ENCODE measurements at places on chromosomes 1 and 21. TPM values are rescaled to one million over a fixed set of nuclear protein-coding genes. Genes with fewer than 3 reads are reported as not detected.

The ATF6 gene
- 26.4 TPM for total RNA-seq

The SAMSN1 gene
- total RNA-seq = not detected

The SELP gene
- not detected for total RNA-seq

The PTGER3 gene
- 1.1 TPM for total RNA-seq

The PPIAL4G gene
- total RNA-seq = not detected

The HFM1 gene
- total RNA-seq = 0.53 TPM

The TBX15 gene
- 0.07 TPM for total RNA-seq

The ADORA1 gene
- total RNA-seq = 5.7 TPM

The SERPINC1 gene
- total RNA-seq = not detected

The COG2 gene
- 27.1 TPM for total RNA-seq

- no peak overlapping the region for H3K4me3 ChIP-seq
- peaks cover 12% of the 10 kb centered on the region for H3K4me1 ChIP-seq
- no peaks in the 10 kb centered on the region for H3K36me3 ChIP-seq
- peak overlapping the region; percentile 57 for H3K27ac ChIP-seq
- H3K27me3 ChIP-seq = no peaks in the 10 kb centered on the region
- peak; percentile 59 for DNase-seq
Observed at GRCh38 chr1:41758500-41758899, 160.2 kb downstream of the HIVEP3 start.

DNA sequence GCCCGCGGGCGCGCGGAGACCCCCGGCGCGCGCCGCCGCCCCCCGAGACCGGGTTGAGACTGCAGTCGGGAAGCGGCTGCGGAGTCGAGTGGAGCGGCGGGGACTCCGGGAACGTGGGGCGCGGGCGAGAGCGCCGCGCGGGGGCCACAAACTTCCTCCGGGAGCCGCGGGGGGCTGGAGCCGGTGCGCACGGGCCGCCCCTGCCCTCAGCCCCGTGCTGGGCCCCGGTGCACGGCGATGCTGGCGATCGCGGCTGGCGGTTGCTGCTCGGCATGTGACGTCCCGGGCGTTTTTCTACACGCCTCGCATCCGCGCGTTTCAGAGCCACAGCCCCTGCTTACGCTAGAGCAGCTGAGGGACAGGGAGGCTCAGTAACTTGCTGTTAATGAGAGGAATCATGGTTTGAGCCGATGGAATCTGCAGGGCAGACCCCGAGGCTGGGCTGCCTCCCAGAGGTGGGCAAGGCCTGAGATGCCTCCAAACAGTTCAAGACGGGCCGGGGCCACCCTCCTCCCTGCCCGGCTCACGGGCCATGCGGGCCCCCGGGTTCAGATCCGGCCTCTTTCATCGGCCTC lies 520 bp downstream of the TMEM201 start:
- no peaks in the 10 kb centered on the region for H3K27me3 ChIP-seq
- H3K4me3 ChIP-seq = peak overlapping the region; percentile 65
- no peak overlapping the region for H3K27ac ChIP-seq
- DNase-seq = peak; percentile 20

- H3K36me3 ChIP-seq = no peaks in the 10 kb centered on the region
- DNase-seq = no peak
- no peak overlapping the region for H3K27ac ChIP-seq
- no peak overlapping the region for H3K4me3 ChIP-seq
Observed at GRCh38 chr21:45699251-45699942, 55.9 kb downstream of the PCBP3 start.

GRCh38 chr1:156692441-156692924 lies 12.9 kb downstream of the CRABP2 start:
- H3K4me3 ChIP-seq = no peak overlapping the region
- no peak overlapping the region for H3K27ac ChIP-seq
- no peak for DNase-seq
- H3K36me3 ChIP-seq = no peaks in the 10 kb centered on the region
- peaks cover 29% of the 10 kb centered on the region for H3K4me1 ChIP-seq
- peaks cover 2% of the 10 kb centered on the region for H3K27me3 ChIP-seq

- no peak overlapping the region for H3K27ac ChIP-seq
- no peak overlapping the region for H3K4me3 ChIP-seq
- H3K36me3 ChIP-seq = no peaks in the 10 kb centered on the region
- H3K4me1 ChIP-seq = peaks cover 2% of the 10 kb centered on the region
Observed at GRCh38 chr1:205458777-205459566, 3.1 kb upstream of the BLACAT1 start.

- peaks cover 28% of the 10 kb centered on the region for H3K4me1 ChIP-seq
- DNase-seq = no peak
- no peaks in the 10 kb centered on the region for H3K27me3 ChIP-seq
- no peaks in the 10 kb centered on the region for H3K36me3 ChIP-seq
- no peak overlapping the region for H3K27ac ChIP-seq
Observed at GRCh38 chr1:51669816-51670215, 52.9 kb downstream of the OSBPL9 start.

GRCh38 chr21:14952916-14953315 lies 111.9 kb downstream of the NRIP1 start:
- peaks cover 10% of the 10 kb centered on the region for H3K4me1 ChIP-seq
- no peak overlapping the region for H3K27ac ChIP-seq

- H3K4me1 ChIP-seq = peaks cover 30% of the 10 kb centered on the region
- H3K4me3 ChIP-seq = no peak overlapping the region
Observed at GRCh38 chr1:158037866-158038359, 44.5 kb downstream of the KIRREL1 start.

- H3K4me3 ChIP-seq = peak overlapping the region; percentile 2
- peaks cover 26% of the 10 kb centered on the region for H3K4me1 ChIP-seq
- no peaks in the 10 kb centered on the region for H3K36me3 ChIP-seq
- peak; percentile 81 for DNase-seq
Observed at GRCh38 chr1:43373066-43373940, 5.5 kb upstream of the ELOVL1 start.

DNA sequence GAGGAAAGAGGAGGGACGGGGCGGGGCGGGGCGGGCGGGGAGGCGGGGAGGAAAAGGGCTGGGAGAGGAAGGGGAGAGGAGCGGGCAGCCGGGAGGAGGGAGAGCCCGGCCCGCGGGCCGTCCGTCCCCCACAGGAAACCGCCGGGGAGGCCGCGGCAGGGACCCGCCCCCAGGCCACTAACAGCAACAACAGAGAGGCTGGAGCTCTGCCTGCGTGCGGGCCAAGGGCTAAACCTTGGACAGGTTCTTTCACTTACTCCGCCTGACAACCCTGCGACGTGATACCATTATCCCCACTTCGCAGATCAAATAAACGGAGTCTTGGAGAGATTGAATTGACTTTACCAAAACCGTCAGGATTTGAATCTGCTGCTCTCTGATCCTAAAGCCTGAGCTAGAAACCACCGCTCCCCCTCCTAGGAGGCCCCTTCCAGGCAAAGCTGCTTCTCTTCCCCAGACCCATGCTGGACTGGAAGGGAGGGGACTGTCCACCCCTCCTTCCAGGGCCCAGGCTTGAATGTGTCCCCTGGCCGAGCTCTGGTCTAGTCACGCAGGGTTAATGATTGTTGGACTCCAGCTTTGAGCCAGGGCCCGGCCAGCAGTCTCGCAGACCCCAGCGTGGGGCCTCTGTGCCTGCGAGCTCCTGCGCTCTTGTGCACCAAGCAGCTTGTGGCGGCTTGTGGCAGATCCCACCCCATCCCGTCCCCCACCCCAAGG lies at the start of gene EVA1B:
Gene EVA1B, minus strand, starts transcription at position 10 of the 717 bp plus-strand sequence. CDS start 608 bp downstream, outside the sequence.
- peak within 1 kb of the TSS; percentile 73 for H3K4me3 ChIP-seq
- H3K27me3 ChIP-seq = no peaks in the 10 kb centered on the region

GRCh38 chr1:246159279-246160227 lies 347.5 kb downstream of the SMYD3 start:
- no peaks in the 10 kb centered on the region for H3K27me3 ChIP-seq
- no peaks in the 10 kb centered on the region for H3K36me3 ChIP-seq
- H3K27ac ChIP-seq = no peak overlapping the region
- no peak for DNase-seq

GRCh38 chr1:55720261-55720660 lies 505.1 kb upstream of the USP24 start:
- no peak overlapping the region for H3K4me3 ChIP-seq
- H3K27me3 ChIP-seq = no peaks in the 10 kb centered on the region
- peaks cover 69% of the 10 kb centered on the region for H3K4me1 ChIP-seq
- H3K36me3 ChIP-seq = no peaks in the 10 kb centered on the region
- H3K27ac ChIP-seq = peak overlapping the region; percentile 24

DNA sequence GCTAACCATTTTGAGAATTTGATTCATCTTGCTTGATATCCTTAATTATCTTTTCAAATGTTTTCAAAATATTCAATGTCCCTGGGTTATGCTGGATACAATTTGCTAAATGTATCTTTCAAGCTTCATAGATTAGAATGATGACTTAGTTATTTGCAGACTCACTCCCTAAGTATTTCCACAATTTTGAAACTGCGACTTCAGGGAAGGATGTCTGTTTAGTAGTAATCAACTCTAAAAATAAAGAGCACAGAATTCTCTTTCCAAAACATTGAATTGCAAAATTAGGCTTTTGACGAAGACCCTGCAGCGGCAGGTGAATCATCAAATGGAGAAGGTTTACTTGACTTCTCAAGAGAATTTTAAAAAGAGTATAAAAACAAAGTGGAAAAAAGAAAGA lies 14.2 kb downstream of the RGS1 start:
- no peaks in the 10 kb centered on the region for H3K27me3 ChIP-seq
- H3K4me1 ChIP-seq = peaks cover 4% of the 10 kb centered on the region
- peak; percentile 43 for DNase-seq
- H3K27ac ChIP-seq = no peak overlapping the region

DNA sequence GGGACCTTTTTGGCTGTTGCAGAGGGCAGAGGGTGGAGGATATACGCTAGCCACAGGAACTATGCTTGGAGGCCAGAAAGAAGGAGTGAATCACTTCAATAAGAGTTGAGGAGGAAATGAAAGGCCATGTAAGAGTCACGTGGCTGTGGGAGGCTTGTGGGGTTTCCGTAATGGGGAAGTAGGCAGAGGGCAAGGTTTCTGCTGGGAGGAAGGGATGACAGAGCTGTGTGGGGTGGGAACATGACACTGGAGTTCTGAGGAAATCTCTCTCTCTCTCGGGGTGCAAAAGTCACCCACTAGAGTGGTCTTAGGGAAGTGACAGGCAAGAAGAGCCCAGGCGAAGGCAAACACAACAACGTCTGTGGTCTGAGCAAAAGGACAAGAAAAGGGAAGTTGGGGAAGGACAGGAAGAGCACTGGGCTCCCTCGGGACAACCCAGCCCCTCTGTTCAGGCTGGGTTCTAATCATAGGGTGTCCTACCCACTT lies 3.9 kb upstream of the CD1C start:
- no peaks in the 10 kb centered on the region for H3K36me3 ChIP-seq
- H3K4me1 ChIP-seq = no peaks in the 10 kb centered on the region
- no peak for DNase-seq
